ENCODE measurements at places on chromosomes 13 and 19. TPM values are rescaled to one million over a fixed set of nuclear protein-coding genes. Genes with fewer than 3 reads are reported as not detected.

The SKA3 gene
- total RNA-seq = 1.7 TPM

The KRTDAP gene
- total RNA-seq = 13.7 TPM

The KCNRG gene
- total RNA-seq = 2.4 TPM

The SARS2 gene
- 11.0 TPM for total RNA-seq

The ZNF526 gene
- total RNA-seq = 8.2 TPM

The POU2F2 gene
- total RNA-seq = 0.34 TPM

The DACT3 gene
- not detected for total RNA-seq

The KLF5 gene
- 79.6 TPM for total RNA-seq

The SLC6A16 gene
- not detected for total RNA-seq

The ZNF234 gene
- 5.5 TPM for total RNA-seq

The KLK2 gene
- total RNA-seq = not detected
